ENCODE measurements at places on chromosomes 13 and 19. TPM values are rescaled to one million over a fixed set of nuclear protein-coding genes. Genes with fewer than 3 reads are reported as not detected.
A peak's percentile ranks its signal among the peaks of the same experiment; 100 is the strongest.

DNA sequence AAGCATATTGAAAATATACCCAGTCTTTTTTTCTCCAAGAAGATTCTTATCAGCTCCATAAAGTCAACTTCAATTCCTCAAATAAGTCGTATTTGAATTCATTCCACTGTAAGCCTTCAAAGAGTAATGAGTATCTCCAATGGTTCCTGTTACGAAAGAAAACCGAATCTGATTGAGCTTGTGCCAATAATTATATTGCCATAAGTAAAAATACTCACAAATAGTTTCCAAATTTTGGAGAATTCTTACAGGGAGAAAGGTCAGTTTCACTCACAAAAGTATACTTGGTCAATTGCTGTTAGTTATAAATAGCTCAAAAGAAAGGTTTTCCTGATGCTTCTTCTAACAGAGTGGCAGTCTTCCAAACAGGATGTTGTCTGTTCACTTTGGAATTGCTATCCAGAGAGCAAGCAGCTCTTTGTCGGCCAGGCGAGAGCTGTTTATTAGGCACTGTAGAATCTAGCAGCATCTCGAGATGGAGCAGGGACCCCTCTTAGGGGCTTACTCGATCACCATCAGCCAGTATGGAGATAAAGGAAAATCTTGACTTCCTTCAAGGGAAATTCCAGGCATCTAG, 13.5 kb downstream of the ERICH4 start:
- DNase-seq, result no peak

The KLK2 gene
- not detected for total RNA-seq

DNA sequence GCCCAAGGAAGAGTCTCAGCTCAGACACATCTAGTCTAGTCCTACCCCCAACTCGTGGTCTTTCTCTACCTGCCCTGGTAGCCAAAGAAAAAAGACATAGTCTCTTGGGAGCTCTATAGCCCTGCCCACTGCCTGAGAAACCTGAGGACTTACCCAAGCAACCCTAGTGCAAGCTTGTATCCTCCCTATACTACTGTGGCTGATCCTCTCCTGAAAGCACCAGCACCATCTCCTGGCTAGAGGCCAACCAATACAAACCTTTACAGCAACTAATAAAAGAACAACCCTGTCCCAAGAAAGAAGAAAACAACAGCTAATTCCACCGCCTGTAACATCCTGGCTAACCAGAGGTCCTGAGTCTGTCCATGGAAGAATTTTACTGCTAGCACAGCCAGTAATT, 532.4 kb downstream of the SLITRK6 start:
- no peak for DNase-seq

DNA sequence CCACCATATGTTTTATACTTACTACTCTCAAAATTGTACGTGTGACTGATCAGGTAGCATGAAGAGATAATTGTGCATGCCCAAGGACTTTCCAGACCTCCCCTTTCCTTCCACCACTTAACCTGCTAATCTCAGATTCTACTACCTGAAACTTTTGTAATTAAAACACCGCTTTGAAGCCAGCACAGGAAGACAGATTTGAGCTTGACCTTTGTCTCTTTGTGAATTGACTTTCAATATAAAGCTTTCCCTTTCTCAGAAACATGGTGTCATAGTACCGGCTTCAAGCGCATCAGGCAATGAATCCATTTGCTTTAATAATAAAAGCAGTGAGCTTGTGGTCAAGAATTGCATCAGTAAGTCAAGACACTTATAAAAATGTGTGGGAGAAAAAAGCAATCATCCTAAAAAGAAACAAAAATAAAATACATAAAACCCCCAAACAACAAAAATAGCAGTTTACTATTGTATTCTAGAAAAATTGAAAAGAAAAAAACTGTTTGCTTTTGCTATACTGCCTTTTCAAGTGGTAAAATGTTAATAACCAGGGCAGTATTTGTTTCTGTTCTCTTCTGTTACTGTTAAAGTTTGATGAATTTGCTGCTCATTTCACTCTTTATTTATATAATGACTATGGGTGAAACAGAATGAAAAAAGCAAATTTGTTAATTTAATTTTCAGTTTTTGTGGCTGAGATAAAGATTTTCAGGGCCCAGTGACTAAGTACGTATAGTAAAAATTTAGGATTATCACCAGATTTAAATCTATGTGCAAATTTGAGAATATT, 2075.3 kb downstream of the PCDH9 start:
- no peak for DNase-seq

DNA sequence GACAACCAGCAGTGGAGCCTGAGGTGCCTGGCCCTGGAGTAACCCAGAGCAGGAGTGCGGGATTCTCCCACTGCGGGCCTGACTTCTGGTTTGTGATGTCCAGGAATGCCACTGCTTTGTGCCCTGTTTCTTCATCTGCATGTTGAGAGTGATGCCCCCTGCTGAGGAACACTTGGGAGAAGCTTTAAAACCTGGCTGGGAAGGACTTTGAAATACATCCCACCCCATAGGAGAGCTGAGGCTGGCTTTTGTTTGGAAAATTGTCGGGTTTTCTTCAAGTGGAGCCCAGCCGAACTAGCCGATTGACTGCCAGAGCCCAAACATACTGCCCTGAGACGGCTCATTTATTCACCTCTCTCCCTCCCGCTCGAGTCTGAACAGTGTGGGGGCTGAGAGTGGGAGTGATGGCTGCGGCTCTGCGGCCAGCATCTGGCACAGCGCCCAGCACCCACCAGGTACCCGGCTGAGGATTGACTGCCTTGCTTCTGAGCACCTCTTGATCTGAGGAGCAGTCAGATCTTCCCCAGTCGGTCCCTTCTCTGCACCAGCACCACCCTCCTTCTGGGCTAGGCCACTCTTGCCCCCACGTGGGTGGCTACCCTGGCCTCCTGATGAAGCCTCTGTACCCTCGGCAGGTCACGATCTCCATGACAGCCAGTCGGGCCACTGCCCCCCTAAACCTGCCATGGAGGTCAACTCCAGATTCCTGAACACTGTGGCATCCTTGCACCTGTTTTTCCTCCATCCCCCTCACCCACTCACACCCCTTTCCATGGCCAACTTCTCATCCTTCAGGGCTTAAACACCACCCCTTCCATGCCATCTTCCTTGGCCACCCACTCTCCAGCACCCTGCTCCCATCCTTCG, 148.9 kb downstream of the SIPA1L3 start:
- DNase-seq, result no peak

DNA sequence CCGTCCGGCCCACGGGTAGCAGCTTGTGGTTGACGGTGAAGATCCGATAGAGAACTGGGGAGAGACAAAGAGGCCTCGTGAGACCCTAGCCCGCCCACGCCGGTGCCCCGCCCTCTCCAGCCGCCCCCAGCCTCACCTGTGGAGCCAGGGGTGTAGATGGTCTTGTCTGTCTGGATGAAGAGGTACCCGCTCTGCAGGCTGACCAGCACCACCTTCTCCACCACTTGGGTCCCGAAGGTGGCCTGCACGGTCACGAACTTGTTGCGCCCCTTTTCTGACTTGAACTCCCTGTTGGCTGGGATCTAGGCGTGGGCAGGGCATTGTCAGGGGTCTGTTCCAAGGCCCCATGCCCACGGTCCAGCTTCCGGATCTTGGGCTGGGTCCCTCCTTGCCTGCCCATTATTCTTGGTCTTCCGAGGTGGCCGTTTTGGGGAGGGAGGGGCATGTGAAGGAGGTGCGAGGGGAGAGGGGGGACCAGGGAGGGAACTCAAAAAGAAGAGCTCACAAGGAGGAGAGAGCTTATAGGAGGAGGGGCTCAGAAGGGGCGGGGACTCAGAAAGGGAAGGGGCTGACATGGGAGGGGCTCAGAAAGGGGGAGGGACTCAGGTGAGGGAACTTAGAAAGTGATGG, 2.2 kb downstream of the C3 start:
- DNase-seq, result peak; percentile 48

The SLC5A5 gene
- total RNA-seq, result not detected

Data from mucosa of descending colon (tissue), 3 donors.